ENCODE measurements at places on chromosomes 12 and 14.

DNA sequence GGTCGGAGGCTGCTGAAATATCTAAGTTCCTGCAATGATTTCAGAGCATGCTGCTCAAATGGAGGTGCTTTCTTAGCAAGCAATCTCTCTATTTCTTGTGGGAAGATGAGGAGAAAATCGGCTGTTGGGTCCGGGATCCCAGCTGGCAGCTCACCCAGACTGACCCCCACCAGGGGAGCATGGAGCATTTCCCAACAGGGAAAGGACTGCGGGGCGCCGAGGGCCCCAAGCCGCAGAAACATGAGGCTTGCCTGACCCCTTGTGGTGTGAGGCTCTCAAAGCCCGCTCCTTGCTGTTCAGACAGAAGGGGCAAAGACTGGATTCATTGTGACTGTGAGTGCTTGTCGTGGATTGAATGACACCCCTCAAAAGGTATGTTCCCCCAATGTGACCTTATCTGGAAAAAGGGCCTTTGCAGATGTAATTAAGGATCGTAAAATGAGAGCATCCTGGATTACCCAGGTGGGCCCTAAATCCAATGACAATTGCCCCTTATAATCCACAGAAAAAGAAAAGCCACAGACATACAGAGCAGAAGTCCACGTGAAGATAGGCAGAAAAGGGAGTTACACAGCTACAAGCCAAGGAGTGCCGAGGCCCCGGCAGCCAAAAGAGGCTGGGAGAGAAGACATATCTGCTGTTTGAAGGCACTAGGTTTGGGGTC lies 116.3 kb upstream of the VASH1 start:
- peak; percentile 13 for DNase-seq

DNA sequence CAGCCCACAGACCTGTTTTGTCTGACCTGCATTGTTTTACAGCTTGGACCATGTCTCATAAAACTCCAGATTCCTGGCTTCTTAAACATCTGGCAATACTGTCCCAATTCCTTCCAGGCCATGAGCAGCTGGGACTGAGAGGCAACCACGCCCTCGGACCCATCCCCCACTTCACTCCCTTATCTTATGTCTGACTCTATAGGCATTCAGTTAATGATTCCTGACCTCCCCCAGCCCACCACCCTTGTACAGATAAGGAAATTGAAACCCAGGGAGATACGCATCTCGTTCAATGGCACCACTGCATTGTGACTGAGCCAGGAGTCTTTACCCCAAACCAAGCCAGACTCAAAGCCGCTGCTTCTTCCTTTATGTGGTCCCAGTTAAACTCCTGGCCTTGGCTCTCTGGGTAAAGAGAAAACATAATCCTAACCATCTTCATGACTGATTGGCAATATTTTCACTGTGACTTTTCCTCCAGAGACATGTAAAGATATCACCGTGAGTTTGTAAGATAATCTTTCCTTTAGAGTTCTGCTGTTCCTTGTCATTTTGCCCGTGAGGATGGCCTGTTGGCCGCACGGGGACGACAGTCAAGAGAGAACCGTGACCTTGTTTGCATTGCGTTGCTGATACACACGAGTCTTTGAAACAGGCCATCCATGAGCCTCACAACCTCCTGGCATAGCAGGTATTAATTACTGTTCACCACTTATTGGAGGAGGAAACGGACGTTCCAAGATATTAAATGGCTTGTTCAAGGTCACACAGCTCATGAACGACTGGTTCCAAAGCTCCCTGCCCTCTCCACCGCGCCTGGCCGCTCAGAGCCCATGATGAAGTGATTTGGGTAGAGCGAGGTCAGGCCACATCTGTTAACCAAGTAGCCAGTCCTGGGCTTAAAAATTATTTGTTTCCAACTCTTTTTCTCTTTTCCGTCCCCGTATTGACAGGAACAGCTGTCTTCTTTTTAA lies 39.4 kb downstream of the MAP1LC3B2 start:
- DNase-seq = no peak

DNA sequence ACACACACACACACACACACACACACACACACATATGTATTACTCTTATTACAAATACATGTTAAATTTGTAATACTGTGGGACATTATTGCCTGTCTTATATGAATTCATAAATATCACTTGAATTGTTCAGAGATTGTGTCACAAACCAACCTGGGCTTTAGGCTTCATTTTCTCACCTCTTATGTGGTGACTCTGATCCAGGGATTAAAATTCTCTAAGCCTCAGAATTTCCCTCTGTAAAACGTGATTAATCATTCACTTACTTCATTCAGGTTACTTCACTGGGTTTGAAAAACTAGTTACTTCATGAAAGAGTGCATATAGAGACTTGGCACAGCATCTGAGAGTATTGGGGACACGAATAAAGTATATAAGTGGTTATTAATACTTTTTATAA lies 240.3 kb upstream of the PDZRN4 start:
- no peak for DNase-seq

- DNase-seq = no peak
Measured at GRCh38 chr14:19902409-19902808, 18.0 kb upstream of the OR4K5 start.

DNA sequence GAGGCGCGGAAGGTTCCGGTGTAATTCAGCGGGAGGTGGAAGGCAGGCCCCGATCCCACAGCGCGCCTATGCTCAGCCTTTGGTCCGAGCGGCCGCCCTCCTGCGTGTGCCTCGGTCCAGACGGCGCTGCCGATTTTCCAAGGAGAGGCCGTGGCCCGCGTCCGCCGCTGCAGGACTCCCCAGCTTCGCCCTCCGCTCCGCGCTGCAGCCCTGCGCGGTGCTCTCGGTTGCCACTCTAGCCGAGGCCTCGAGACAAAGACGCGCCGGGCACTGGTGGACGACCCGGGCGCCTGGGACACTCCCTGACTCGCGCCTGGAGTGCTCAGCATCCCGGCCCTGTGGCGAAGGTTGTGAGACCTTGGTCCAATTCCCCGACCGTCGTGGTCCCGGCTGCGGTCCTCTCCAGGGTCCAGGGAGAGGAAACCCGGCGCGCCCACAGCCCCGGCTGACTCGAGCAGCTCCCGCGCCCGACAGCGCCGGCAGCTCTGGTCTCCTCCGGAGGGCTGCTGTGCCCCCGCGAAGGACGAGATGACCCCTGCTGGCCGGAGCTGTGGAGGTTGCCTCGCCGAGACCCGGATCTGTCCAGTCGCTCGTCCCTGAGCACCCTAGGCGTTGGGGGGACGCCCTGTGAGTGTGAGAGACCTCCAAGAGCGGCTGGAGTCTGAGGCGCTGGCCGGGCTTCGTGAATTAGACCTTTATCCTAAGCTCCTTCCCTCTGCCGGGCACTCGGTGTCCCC lies 6.5 kb downstream of the HOXC12 start:
- no peak for DNase-seq

DNA sequence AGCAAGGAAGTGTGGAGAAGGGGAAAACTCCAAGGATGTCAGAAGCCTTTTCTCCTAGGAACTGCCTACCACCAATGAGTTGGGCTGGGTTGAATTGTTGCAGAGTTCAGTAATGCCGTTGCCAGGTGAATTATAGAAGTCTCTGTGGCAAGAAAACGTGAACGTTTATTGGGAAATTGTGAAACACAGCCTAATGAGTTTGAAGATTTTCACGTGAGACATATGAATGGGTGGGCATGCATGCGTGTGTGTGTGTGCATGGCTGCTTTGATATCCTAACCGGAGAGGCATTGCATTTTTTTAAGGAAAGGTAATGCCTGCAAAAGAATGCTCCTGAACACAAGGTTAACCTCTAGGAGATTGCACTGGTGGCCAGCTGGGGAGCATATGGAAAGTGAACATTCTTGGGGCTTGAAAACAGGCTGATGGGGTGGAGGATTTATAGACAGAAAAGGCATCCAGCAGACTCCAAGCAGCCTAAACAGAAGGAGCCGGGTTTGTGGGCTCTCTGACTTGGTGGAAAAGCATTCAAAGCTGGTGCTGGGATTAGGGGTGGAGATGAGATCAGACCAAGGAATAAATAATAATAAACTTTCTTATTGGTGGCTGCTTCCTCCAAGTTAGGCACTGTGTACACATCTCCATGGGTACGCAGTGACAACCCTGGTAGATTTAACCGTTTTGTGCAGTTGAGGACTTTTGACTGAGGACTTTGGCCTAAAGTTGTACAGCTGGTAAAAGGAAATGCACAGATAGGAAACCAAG lies 67.8 kb downstream of the NTF3 start:
- DNase-seq = no peak

- no peak for DNase-seq
Measured at GRCh38 chr12:121214166-121214777, 4.3 kb downstream of the P2RX4 start.

DNA sequence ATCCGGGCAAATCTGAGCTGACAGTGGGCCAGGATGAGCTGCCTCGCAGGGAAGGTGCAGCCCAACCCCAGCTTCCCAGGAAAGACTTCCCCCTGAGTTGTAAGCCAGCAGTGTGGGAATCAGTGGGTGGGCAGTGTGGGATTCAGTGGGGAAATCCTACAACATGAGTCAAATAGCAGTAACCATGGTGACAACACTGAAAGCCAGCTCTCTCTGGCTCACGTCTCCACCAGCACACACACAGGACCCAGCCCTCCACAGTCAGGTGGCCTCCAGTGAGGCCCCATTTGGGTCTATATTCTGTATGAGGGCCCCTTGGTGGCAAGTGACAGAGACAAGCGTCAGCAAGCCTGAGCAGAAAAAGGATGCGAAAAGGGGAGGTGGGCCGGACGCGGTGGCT lies 6.0 kb upstream of the LGALS3 start:
- peak; percentile 52 for DNase-seq

- DNase-seq = peak; percentile 27
Measured at GRCh38 chr14:22973217-22974032, 8.9 kb downstream of the AJUBA start.

GRCh38 chr12:116537101-116537904 lies 21.9 kb upstream of the MAP1LC3B2 start:
- no peak for DNase-seq

DNA sequence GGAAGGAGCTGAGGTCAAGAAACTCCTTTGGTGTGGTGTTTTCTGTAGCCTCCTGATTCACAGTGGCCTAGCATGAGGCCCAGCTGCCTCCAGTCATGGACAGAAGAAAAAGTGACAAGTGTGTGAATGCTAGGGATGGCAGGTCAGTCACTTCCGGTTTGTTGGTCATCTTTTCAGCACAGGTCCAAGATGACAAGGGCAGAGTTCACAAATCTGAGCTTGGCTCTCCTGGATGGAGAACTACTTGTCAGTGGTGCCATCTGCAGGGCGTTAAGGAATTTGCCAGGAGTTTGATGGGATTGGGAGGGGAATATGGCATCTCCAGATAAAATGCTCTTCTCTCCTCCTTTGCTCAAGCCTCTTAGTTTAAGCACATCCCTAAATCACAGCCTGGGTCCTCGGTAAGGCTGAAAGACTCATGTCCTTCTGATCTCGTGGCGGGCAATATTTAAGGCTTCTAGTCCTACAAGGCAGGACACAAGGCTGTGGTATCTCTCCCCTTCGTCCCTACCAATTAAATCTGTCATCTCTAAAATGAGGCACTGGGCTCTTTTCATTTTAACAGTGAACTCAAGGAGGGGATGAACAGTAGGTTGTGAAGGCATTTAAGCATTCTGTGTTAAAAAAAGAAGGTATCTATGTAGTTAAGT lies 10.0 kb downstream of the TUBA1B start:
- DNase-seq = peak; percentile 50

- DNase-seq = no peak
Measured at GRCh38 chr12:55724226-55724939, 4.2 kb downstream of the RDH5 start.

GRCh38 chr12:80936642-80937390 lies 918 bp downstream of the LIN7A start:
- DNase-seq = peak; percentile 15

GRCh38 chr14:24861083-24861630 lies 188.8 kb downstream of the STXBP6 start:
- no peak for DNase-seq

DNA sequence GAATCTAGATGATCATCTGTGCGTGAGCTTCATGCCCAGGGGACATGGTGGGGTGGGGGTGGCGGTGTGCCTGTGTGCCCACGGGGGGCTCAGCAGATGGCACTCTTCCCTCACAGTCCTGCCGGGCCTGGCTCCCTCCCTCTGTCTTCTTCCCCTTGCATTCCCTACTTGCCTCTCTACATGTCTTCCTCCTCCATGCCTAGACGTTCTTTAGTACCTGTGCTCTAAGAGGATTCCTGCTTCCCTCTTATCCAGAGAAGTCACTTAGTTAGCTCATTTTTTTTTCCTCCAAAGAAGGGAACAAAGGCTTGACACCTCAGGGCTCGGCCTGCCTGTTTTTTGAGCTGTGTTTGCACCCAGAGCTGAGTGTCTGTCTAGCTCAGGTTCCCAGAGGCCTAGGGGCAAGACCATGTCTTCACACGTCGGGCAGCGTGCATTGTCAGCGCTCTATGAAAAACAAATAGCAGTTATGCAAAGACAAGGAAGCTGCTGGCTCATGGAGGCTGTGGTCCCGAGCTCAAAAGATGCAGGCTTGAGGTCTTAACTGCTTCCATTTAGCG lies 48.8 kb downstream of the NINJ2 start:
- peak; percentile 39 for DNase-seq

GRCh38 chr14:24607635-24608514 lies 1.6 kb downstream of the GZMH start:
- DNase-seq = no peak

DNA sequence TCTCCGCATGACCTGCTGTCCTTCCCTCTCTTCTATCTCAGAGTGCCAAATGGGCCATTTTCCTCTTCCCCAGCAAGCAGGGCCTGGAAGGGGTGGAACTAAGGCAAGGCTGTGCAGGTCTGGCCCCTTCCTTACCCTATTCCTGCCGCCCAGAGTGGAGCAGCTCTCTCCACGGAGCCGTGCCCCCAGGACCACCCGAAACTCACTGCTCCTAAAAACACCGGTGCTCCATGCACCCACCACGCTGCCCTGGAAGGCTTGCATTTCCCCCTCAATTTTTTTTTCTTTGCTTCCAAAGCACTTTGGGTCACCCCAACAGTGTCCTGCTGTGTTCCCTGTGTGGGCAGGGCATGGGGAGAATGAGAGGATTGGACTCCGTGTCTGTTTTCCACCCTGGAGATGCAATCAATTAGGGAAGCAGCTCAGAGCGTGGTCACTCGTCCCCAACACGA lies 48.5 kb upstream of the MEG3 start:
- no peak for DNase-seq

DNA sequence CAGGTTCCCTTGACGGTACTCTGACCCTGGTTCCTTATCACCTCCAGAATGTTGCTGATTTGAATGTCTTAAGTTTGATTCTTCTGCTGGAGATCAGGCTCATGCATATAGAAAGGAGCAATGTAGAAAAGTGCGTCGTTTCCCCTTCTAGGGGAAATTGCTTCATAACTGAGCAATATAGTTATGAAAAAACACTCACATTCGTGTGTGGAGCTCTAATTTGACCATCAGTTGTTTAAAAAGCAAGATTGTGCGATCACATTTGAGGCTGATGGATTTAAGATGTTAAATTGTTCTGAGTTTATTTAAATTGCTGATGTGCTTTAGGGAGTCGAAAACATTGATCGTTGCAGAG lies 19.2 kb downstream of the PELI2 start:
- DNase-seq = no peak

- DNase-seq = peak; percentile 85
Measured at GRCh38 chr14:52131640-52132320, 62.9 kb upstream of the NID2 start.

GRCh38 chr12:67807814-67808213 lies 159.3 kb downstream of the DYRK2 start:
- DNase-seq = no peak

All from putamen (tissue), 1 donor.